Renal cortical epithelial cell (primary cell): ENCODE measurements at places on chromosomes 7 and 10. TPM values are rescaled to one million over a fixed set of nuclear protein-coding genes. Genes with fewer than 3 reads are reported as not detected.
A peak's percentile ranks its signal among the peaks of the same experiment; 100 is the strongest.

The COL13A1 gene
- total RNA-seq, result 0.35 and 0.87 TPM in 2 replicates

The HOXA10 gene
- total RNA-seq, result 11.5 and 27.3 TPM in 2 replicates

- peak; percentile 74 for DNase-seq
Measured at GRCh38 chr7:94632338-94633013, 23.5 kb downstream of the SGCE start.

- DNase-seq, result peak; percentile 63
Measured at GRCh38 chr7:79282070-79282694, 171.3 kb downstream of the MAGI2 start.

DNA sequence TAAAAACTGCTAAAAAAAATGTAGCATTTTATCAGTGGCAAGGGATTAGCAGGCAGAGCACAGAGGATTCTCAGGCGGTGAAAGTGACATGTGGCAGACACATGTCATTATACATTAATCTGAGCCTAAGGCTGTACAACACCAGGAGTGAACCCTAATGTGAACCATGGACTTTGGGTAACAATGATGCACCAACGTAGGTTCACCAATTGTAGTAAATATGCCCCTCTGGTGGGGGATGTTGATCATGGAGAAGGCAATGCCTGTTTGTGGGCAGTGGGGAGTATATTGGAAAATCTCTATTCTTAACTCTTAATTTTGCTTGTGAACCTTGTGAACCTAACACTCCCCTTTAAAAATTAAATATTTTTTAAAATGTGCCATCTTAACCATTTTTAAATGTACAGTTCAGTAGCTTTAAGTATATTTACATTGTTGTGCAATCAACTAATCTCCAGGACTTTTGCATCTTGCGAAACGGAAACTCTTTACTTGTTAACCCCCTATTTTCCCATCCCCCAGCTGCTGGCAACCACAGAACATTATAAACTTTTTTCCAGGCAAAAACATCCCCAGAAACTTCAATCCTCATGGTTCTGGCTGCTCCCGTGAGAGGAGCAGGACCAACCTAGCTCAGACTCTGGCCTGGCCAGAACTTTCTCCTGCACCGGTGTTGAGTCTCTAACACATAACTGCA is 29.9 kb downstream of the LRRC20 start:
- peak; percentile 17 for DNase-seq

DNA sequence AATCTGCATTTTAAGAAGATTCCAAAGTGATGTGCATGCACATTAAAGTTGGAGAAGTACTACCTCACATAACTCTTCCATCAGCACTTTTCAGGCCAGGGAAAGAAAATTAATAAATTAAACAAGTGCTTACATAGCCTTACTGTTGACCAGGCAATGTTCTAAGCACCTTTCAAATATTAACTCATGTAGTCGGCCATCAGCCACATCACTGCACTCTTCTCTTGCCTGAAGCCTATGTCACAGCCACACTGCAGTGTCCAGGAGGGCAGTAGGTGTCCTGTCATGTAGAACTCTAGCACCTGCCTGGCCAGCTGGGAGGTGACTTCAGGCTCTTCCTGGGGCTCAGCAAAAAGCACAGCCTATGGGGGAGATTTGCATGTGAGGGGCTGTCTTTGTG is 71.5 kb downstream of the CDK1 start:
- DNase-seq, result peak; percentile 29

The GJC3 gene
- not detected in 2 replicates for total RNA-seq

The ZNF503 gene
- 5.2 and 21.7 TPM in 2 replicates for total RNA-seq

The PTN gene
- 0.45 and 4.7 TPM in 2 replicates for total RNA-seq

GRCh38 chr7:27527348-27527714 is 135.4 kb downstream of the HIBADH start:
- no peak for DNase-seq

DNA sequence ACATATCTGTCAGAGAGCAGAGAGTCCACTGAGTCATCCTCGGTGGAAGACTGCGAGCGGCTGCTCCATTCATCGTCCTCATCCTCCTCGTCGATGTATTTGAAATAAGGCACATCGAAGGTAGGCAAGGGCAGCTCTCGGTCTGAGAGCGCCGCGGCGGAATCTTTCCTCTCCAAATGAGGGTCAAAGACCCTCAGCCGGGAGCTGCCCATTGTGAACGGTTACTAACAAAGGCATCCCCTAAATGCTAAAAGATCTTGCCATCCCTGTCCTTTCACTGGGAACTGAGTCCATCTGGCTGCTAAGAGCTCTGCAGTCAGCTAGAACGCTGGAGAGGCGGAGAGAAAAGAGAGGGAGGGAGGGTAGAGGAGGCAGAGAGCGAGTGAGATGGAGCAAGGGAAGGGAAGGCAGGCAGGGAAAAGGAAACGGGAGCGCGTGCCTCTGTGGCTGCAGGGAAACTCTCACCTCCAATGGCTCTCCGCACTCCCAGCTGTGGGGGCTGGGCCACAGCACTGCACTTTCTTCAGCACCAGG is 163.4 kb downstream of the RAPGEF5 start:
- peak; percentile 18 for DNase-seq

DNA sequence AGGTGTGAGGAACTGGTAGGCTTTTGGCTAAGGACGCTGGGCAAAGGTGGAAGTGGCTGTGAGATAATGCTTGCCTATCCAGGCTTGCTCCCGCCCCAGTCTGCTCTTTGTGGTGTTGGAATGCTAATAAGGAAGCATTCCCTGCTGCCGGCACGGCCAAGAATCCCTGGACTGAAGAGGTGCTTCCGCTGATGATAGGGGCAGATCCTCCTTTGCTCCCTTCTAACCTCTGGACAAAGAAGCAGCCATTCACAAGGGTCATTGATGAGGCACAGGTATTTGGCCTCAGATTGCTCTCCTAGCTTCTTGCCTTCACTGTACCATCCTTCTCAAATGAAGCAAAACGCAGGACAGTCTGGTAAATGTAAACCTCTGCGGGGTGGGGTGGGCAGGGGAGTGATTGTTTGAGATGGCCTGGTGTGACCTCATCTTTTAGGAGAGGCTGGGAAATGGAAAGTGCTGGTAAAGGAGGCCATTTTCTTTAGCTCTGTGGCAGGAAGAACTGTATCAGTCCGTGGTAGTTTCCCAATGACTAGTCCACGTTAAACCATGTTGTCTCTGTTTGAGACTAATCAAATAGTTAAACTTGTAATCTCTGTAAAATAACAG is 1.7 kb downstream of the PGAM1 start:
- no peak for DNase-seq

The STK31 gene
- total RNA-seq, result 0.25 and 0.69 TPM in 2 replicates

- DNase-seq, result no peak
Measured at GRCh38 chr7:144379776-144380384, 23.6 kb downstream of the NOBOX start.

The DOCK1 gene
- 68.1 and 108 TPM in 2 replicates for total RNA-seq

DNA sequence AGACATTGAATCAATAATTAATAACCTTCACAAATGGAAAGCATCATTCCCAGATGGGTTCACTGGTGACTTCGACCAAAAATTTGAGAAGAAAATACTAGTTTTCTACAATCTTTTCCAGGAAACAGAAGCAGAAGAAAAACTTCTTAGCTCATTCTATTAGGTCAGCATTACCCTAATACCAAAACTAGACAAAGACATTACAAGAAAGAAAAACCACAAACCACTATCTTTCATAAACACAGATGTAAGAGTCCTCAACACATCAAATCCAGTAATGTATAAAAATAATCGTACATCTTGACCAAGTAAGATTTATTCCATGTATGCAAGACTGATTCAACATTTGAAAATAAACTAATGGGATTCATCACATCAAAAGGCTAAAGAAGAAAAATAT is 64.0 kb upstream of the CDK1 start:
- DNase-seq, result no peak

DNA sequence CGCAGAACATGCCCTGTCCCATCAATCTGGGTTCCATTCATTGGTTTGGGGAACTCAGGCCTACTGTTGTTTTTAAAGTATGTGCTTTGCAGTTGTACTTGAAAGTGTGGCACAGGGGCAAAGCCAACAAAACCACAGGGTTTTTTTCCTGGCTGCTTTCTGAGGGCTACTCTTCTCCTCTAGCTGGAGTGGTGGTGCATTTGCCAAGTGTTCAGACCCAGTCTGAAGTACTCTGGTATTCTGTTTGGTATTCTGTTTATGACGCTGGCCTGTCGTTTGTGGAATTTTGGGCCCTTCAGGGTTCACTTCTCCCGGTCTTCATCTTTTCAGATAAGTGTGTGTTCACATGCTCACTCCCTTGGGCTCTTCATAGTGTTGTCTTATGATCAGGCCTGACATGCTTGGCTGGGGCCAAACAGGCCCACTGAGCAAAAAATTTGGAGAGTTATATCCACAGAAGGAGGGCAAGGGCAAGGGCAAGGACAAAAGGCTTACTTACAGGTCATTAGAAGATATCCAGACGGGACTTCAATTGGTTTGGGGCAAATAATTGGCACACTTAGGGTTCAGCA is 26.3 kb downstream of the SLC26A4 start:
- no peak for DNase-seq

- no peak for DNase-seq
Measured at GRCh38 chr7:134357486-134357885, 40.8 kb upstream of the SLC35B4 start.

DNA sequence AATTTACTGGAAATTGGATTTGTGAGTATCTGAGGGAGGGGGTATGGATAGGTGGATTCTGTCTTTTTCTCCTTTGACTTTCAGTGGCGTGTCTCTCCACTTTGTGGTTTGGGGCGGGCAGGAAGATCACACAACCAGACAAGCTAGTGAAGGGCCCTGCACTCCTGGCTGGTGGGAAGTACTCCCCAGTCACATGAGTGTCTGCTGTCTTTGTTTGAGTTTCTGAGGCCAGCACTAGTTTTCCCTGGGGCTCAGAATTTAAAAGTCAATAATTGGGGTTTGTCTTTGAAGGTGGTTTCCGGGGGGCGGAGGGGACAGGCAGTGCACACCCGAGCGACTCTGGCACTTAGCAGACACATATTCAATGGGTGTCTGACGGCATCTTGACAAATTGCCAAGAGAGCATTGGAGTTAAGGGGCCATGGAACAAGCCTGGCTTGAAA is 120.1 kb downstream of the WDFY4 start:
- DNase-seq, result no peak

The MINDY4 gene
- 3.3 and 8.8 TPM in 2 replicates for total RNA-seq

DNA sequence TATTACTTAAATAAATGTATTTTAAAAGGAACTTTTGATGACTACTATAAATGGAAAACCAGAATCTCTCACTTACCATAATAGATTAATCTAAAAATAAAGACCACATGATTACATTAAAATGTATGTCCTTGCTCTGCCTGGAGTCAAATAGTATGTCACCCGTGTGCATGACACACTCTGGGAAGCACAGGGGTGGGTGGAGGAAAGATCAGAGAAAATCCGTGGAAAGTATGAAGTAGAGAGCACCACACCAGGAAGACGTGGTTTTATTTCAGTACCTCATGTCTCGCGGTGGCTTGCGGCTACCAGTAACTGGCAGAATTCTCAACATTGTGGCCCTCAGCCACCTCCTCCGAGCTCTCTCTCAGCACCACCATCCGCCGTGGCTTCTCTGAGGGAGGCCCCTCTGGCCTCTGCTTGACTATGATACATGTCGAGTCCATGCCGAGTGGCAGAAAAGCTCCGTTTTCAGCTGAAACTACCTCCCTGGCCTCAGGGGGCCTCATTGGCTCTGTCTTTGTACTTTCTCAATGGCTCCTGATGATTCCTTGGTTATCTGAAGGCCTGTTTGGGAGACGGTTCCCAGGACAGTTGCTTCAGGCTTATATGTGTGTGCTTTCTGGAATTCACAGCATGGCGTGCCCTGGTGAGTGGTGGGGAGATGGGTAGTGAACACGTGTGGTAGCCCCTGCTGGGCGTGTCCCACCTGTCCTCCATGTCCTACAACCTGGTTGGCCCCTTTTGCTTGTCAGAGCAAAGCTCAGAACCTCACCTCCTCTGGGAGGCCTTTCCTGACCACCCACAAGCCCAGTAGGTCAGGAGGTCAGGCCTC is 49.8 kb downstream of the LHPP start:
- no peak for DNase-seq

DNA sequence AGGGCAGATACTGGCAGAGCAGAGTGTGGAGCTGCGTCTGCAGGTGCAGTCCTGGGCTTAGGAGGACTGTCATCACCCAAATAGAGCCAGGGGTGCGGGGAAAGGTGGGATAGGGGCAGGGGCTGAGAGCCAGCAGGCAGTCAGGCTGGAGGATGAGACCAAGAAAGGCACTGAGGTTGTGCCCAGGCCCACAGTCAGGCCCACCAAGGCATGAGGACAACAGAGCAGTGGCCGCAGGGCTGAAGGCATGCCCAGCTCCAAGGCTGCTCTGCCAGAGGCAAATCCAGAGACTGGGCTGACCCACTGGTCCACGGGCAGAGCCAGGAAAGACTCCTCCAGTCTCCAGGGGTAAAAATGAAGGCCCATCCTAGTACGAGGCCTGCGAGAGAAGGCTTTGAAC is 24.4 kb upstream of the GATAD1 start:
- no peak for DNase-seq

The CCAR1 gene
- total RNA-seq, result 19.4 and 54.3 TPM in 2 replicates

DNA sequence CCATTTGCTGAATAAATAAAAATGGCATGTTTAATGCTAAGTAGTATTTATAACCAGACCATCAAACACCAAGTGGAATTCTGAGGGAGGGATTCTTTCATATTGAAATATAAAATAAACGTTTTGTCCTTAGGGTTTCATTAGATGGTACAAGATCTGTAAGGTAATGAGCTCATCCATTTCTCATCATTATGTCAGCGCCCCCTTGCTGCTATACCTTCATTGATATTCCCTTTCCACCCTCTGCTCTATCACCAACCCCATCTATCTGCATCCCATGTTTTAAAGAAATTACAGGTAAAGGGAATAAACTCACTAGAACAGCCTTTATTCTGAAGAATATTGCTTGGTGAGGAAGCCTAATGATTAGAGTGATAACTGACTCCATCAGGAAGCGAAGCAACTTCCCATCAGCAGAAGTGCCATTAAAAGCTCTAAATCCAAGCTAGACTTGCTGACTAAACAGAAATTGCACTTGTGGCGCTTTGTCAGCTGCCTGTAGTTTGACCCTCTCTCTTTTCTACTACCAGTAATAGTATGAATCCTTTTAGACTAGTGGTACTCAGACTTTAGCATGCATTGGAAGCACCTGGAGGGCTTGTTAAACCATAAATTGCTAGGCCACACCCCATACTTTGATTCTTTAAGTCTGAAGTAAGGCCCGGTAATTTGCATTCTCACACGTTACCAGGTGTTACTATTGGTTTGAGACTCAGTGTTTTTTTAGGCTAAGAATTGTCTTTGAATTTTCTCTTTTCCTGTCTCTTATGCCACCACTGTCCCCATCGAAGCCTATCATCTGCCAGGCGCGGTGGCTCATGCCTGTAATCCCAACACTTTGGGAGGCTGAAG is 27.5 kb downstream of the ADD3 start:
- DNase-seq, result no peak

- no peak for DNase-seq
Measured at GRCh38 chr7:4033996-4034395, 648.1 kb upstream of the FOXK1 start.
